Dermis blood vessel endothelial cell (primary cell): ENCODE measurements at places on chromosomes 3 and 15. TPM values are rescaled to one million over a fixed set of nuclear protein-coding genes. Genes with fewer than 3 reads are reported as not detected.

Gene GP9
- total RNA-seq, result not detected in 2 replicates

Gene ZBTB20
- total RNA-seq, result 24.0 and 25.4 TPM in 2 replicates

Gene CYP8B1
- total RNA-seq, result not detected in 2 replicates

Gene ATP13A5
- total RNA-seq, result not detected in 2 replicates

- DNase-seq, result no peak
Measured at GRCh38 chr3:18481946-18482548, 56.9 kb upstream of the SATB1 start.

DNA sequence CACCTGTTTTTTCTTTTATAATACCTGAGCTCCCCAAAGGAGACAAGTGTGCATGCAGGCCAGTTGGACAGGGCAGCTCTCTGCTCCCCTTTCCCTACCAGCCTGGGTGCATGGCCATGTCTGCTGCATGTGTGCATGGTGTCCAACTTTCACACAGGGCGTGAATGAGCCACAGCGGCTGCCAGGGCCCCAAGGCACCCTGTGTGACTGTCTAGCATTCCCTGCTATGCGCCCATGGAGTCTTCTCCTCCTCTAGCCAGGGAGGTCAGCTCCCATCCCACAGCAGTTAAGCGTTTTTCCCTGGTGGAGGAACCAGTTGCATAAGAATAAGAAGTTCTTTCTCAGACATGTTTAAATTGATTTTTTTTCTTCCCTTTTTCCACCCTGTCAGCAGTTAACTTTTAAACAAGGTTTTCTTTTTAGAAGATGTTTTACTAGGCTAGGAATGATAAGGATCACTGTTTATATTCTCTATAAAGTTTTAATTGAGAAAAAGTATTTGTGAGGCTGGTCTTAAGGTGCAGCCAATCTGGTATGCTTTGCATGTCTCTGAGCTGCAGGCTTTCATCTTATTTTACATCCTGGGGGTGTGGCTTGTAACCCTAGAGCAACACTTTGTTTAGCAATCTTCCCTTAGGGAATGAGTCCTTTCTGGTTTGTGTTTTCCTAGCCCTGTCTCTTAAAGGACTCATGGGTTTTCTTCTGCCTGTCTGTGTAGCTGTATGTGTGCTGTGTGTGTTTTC is 20.5 kb upstream of the OR5H1 start:
- no peak for DNase-seq

GRCh38 chr3:169105561-169105960 is 558.0 kb downstream of the MECOM start:
- no peak for DNase-seq

- DNase-seq, result peak; percentile 66
Measured at GRCh38 chr15:77107531-77108355, 36.8 kb upstream of the TSPAN3 start.

DNA sequence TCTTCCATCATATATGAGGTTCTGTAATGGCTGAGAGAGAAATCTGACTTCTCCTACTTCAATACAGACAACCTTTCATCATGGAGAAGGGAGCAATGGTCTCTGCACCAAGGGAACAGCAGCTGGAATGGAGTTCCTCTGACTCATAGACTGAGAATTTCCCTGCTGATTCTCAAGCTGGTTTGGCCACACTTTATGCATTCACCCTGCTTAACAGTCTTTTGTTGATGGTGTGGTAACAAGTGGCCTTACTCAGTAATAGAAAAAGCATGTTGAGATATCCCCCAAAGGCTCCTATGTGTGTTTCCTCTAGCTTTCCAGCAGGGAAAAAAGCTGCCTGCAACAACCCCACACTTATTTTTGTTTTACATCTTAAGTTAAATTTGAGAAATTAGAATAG is 138.1 kb downstream of the GREM1 start:
- DNase-seq, result peak; percentile 92
